Stimulated activated CD4-positive, alpha-beta T cell treated with anti-CD3 and anti-CD28 coated beads, Interleukin-12 subunit alpha, Interleukin-12 subunit beta, amount 100 ng/mL, for 48 hours (primary cell): ENCODE measurements at places on chromosomes 2 and 18.

GRCh38 chr2:108626995-108627394 lies 92.3 kb upstream of the RANBP2 start:
- DNase-seq, result no peak

DNA sequence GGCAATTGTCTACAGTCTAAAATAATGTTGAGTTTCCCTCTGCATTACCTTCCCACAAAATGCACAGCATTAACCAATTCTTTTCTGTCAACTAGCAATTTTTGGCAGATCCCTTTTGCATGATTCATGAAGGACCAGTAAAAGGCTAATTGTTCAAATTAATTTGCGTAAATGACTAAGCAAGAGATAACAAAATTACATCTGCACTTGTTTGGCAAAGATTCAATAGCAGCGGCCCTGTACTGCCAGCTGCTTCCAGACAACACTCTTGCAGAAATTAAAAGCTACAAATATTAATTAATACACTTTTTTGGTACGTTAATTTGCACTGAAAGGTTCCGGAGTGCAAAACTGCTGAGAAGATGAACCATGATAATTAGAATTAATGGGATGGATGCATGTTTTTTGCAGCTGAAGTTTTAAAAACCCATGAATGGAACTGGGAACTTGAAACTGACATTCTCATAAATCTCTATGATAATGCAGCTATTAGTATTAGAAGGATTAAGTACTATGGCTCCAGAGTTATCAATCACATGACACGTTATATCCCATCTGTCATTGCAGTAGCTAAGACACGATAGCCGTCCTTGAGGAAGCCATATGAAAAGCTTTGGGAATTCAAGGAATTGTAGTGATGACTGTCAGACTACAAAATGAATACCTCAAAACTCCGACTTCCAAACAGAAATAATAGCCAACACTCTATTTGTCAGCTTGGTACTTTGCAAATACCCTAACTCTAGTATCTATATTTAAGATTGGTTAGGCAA lies 1268.3 kb upstream of the ACVR2A start:
- DNase-seq, result no peak

- no peak for DNase-seq
Measured at GRCh38 chr2:3193443-3194330, 183.9 kb downstream of the EIPR1 start.

DNA sequence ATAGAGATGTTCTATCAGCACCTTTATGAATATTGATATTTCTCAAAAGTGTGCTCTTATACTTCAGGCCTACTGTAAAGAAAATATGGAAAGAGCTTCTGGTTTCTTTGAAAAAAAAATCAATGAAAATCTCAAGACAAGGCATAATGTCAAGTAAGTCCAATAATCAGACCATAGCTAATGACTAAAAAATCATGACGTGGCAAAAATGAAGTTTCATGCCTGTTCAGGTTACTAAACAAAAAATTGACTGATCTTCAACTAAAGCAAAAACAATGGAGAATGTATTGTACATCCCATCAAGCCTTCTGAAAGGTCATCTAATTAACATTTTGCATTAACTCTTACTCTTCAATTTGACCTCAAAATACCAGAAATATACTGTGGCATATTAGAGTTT lies 824.4 kb downstream of the EPHA4 start:
- no peak for DNase-seq

- DNase-seq, result no peak
Measured at GRCh38 chr2:47935071-47935470, 28.8 kb upstream of the FBXO11 start.

DNA sequence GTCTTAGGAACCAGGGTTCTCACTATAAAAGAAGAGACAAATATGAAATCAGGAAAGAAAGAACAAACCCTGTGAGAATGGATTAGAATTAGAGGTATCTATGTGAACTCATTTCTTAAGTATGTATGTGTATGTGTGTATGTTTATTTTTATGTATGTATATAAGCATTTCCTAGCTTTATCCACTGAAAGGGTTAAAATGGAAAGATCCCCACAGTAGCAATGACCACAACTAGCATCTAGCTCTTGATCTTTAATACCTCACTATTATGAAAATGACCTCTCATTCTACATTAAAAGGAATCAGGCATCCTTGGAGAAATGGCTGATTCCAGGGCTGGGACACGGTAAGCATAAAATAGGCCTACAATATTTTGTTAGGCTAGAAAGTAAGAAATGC lies 31.6 kb downstream of the RTN4 start:
- DNase-seq, result no peak

- DNase-seq, result no peak
Measured at GRCh38 chr18:43542016-43542415, 264.7 kb upstream of the SYT4 start.

DNA sequence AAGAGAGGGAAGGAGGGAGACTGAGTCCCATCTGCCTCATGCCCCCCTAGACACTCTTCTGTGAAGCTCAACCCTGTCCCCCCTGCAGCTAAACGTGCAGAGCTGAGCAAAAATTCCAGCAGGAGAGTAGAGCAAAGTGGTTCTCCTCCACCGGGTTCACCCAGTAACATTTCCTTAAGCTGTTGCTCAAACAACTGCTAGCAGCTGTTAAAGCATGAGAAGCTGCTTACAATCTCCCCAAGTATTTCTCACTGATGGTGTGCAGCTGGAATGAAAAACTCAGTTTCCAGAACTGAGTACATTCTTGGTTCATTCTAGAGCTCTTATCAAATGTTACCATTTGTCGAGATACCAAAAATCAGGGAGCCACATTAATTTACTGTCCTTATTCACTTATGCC lies 92.3 kb downstream of the STK39 start:
- DNase-seq, result no peak

GRCh38 chr2:105609746-105610402 lies 134.8 kb upstream of the NCK2 start:
- DNase-seq, result no peak

GRCh38 chr2:174122185-174122584 lies 126.1 kb downstream of the OLA1 start:
- DNase-seq, result no peak

DNA sequence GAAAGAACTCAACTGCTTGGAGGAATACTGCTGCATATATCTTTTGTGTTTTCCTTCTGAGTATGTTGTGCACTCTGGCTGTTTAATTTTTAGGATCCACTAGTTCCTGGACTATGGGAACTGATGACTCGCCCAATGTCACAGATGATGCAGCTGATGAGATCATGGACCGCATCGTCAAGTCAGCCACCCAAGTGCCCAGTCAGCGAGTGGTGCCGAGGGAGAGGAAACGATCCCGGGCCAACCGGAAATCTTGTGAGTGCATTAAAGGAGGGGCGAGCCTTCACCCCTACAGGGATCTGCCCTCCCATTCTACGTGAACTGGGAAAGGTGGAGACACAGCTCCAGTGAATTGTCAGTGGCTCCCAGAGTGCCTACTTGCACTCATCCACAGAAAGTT lies 59.6 kb downstream of the TPGS2 start:
- DNase-seq, result no peak

GRCh38 chr2:7073901-7074300 lies 156.7 kb downstream of the RNF144A start:
- DNase-seq, result no peak

DNA sequence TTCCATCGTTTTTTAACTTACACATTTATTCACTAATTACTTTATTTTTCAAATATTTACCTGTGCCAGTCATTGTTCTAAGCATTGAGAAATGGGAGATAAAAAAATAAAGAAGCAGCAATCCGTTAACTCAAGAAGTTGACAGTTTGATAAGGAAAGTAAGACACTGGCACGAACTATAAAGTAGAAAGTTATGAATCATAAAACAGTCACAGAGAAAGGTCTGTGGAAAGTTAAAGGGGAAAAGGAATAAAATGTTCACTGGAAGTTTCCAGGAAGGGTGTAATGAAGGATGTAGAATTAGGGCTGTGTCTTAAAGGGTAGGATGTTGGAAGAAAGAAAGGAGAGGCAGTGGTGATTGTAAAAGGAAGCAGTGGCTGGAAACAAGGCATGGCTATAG lies 118.9 kb downstream of the RDH14 start:
- no peak for DNase-seq

DNA sequence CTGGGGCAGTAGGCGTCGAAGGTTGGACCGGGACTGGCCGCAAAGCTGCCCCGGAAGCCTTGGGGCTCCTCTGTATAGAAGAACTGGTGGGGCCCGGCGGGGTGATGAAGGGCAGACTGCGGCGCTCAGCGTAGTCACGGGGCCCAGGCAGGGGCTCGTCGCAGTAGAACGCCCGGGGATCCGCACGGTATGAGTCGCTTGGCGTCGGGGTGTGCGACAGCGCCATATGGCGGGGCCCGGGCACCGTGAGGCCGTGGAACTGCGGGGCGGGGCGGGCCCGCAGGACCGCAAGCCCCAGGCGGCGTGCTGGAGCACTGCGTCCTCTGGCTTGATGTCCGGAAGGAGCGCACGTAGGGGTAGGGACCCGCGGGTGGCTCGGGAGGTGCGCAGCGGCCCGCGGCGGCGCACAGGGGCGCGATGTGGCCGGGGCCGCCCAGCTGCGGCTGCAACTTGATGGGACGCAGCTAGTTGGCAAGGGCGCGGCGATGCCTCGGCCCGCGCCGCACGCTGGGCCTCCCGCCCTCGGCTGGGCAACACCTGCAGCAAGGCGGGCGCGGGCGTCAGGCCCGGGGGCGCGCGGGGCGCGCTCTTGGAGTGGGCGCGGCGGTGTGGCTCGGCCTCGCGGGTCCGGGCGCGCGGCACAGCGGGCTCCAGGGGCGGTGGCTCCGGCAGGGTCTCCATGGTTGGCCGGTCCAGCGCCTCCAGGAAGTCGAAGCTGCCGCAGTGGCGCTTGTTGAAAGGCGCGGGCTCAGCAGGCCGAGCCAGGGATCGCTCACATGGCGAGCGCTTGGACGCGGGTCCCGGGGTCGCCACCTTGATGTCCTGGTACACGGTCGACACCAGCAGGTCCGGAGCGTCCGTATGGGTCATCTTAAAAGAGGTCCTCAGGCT lies 251.4 kb downstream of the ANKRD30B start:
- DNase-seq, result no peak

GRCh38 chr2:240251848-240252190 lies 111.4 kb upstream of the OTOS start:
- no peak for DNase-seq

- no peak for DNase-seq
Measured at GRCh38 chr2:194087089-194087958, 1569.7 kb upstream of the SLC39A10 start.

DNA sequence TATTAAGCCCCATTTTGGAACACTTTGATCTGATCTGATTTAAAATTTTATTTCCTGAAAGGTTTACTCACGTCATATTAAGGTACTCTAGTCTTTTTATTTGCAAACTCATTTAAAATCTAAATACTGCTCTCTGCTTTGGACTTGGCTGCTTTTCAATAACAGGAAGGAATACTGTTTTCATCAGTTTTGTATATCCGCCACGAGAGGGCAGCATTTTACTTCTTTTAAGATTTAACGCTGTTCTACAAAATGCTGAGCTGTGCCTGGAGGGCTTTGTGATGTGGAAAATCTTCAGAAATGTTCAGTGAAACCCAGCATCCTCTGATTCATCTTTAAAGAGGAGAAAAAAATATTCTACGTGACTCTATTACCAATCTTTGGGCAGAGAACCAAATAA lies 37.5 kb upstream of the SLC38A11 start:
- DNase-seq, result peak; percentile 47

GRCh38 chr2:201779901-201780673 lies 646 bp downstream of the ALS2 start:
- no peak for DNase-seq

DNA sequence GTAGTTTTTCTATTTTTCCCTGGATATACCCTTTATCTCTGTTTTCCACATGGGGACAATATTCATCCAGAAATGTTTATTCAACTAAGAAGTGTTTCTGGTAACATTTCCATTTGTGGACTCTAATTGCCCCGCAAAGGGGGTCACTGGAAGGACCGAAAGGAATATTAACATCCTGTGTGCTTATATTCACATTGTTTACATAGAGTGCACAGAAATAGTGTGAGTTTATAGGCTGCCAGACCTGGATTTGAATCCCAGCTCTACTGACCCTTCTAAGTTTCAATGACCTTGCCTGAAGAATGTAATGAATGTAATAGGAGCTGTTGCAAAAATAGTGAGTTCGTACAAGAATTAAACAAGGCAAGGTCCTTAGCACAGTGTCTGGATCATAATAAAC lies 152.9 kb upstream of the NCKAP5 start:
- DNase-seq, result no peak

GRCh38 chr2:158967731-158968395 lies 577 bp upstream of the TANC1 start:
- no peak for DNase-seq

DNA sequence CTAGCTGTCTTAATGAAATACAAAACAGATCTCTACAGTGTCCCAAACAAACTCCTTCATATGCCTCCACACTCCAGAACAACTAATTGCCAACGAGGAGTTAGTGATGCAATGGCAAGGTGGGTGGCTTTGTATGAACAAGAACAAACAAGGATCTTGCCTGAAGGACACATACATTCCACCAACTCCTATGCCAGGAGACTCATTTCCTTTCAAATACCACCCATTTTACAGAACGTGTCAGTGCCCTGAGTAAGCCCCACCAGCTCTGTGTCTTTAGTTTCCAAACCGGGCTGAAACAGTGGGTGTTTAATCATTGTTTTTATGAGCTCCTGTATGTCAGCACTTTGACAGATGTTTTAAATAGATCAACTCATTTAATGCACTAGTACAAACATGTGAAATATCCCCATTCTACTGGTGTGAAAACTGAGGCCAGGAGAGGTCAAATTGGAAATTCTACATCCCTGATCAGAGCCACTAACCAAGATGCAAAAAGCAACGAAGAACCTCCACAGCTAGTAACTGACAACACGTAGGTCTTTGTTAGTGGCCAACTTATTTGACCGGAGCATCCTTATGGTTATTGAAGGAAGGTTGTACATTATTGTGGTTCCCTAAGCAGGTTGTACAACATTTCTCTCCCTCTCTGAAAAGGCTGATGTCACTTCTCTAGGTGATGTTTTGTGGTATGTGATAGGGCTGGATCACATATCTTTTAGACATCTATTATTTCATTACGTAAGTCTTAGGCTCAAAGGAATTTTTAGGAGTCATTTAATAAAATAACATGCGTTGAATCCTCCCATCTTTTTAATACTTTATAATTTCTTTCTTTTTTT lies 534.9 kb upstream of the TNP1 start:
- no peak for DNase-seq

- DNase-seq, result no peak
Measured at GRCh38 chr2:143582046-143582747, 453.0 kb downstream of the ARHGAP15 start.

DNA sequence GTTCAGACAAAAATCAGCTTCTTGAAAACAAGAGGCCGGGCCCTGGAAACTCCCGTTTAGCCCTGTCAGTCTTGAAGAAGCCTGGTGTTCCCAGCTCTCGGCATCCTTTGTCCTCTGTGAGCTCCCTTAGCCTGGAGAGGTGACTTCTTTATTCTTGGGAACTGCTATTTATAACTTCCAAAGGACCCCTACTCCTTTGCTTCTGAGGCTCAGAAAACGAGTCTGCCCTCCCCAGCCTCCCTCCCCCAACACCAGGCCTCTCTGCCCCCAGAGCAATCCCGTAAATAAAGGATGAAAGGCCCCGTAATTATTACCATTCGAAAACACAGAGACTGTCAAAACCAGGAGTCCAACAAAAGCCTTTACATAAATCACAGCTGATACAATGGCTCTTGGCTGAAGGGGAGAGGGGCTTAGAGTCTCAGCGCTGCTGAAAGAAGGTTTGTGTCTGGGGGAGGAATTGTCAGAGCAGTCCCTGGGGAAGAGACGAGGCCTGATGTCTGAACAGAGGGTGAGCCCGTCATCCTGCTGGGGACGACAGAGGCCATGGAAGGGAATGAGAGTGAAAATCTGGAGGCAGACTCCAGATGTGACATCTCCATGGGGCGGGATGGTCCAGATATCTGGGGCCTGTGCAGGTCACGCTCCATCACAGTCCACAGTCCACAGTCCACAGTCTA lies 283.0 kb downstream of the MYCN start:
- no peak for DNase-seq

- DNase-seq, result no peak
Measured at GRCh38 chr2:19529677-19530076, 171.3 kb upstream of the OSR1 start.
